NCI-H1092 treated with DMSO at 0.1 percent for 48 hours (cell line): ENCODE measurements at places on chromosomes 4 and X.

DNA sequence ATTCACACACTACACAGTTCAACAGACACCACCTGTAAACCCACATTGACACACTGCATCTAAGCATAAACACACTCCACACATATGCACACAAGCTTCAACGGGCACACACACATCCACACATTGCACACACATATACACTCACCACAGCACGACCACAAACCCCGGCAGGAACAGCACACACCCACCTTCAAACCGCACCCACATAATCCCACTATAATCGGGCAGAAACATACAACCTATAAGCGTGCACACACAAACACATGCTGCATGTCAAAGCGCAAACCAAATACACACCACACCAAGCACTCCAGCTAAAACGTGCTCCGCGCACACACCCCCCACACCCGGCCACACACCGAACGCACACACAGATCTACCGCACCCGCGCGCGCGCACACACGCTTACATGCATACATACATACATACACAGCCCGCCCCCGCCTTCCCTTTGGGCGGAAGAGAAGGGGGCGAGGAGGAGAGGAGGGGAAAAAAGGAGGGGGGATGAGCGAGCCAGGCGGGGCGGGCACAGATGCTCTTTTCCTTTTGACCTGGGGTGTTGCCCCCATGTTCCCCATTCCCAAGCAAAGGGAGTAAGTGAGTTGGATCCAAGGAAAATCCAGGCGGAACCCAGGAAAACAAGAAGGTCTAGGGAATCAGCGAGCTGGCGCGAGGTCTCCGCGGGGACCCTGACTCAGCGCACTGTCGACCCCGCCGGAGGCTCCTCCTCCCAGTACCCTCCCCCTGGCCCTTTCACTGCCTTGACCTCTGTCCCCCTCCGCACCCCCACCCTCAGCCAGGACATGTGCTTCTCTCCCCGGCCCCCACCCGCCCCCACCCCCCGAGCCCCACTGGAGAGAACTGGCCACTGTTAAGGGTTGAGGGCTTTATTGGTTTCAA lies 9.9 kb downstream of the ARHGAP36 start:
- DNase-seq, result no peak

- no peak for DNase-seq
Measured at GRCh38 chrX:106613277-106613676, 1.5 kb downstream of the RADX start.

DNA sequence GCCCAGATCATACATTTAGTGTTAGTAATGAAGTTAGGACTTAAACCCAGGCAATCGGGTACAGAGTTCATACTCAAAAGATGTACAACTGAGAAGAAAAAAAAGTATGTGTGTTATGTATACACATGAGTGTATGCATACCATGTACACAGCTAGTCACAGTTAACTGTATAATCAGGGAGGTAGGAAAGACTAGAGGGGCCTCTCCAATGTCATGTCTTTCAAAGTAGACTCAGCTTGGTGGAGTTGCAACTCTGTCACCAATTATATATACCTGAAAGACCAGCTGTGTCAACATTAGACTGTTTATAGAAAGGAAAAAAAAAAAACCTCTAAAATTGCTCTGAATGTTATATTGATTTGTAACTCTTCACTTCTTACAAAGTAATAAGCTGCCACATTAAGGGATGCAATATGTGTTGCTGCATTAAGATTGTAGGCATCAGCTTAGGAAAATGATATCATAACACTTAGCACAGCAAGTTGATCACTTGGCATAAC lies 167.5 kb downstream of the DCTD start:
- DNase-seq, result peak; percentile 82

DNA sequence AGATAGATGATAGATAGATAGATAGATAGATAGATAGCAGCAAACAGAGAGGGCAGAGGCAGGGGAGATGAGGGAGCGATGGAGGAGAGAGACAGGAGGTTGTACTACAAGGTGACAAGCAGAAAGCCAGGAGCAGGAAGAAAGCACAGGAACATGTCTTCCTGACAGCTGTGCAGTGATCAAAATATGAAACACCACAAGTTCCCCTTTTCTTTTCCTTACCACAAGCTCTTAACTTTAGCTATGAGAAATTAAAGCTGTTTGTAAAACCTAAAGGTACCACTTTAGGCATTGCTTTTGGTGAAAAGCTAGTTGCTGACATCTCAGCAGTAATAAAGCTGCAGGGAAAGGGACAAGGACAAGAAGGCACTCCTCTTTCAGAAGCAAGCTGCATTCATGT lies 9.1 kb upstream of the MAGED4B start:
- no peak for DNase-seq

DNA sequence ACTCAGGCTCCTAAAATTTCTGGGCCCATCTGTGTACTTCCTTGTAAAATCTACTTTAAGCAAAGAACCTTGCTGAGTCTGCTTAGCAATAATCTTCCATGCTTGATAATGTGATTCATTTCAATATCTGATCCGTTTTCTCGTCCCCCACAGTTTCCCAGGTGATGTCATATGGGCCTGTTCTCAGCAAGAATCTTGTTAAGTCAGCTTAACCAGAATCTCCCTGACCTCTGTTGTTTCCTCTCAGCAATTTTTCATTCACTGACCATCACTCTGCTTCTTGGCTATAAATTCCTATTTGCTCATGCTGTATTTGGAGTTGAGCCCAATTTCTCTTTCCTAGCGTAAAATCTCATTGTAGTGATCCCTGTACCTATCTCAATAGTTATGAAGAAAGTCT lies 13.9 kb downstream of the CSN2 start:
- DNase-seq, result no peak

- no peak for DNase-seq
Measured at GRCh38 chr4:73901031-73901430, 31.8 kb downstream of the CXCL1 start.

- DNase-seq, result no peak
Measured at GRCh38 chrX:95218976-95219375, 1465.7 kb upstream of the DIAPH2 start.

DNA sequence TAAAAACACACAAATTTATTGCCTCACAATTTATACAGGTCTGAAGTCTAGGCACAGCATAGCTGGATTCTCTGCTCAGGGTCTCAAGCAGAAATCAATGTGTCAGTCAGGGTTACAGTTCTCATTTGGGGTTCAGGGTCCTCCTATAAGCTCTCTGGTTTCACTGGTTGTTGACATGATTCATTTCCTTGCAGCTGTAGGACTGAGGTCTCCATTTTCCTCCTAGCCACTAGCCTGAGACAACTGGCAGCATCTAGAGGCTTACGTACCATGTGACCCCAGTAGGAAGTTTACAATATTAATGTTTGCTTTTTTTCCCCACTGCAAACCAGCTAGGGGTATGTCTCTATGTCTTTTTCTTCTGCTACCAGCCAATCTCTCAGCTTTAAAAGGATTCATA lies 102.5 kb downstream of the CPEB2 start:
- no peak for DNase-seq

DNA sequence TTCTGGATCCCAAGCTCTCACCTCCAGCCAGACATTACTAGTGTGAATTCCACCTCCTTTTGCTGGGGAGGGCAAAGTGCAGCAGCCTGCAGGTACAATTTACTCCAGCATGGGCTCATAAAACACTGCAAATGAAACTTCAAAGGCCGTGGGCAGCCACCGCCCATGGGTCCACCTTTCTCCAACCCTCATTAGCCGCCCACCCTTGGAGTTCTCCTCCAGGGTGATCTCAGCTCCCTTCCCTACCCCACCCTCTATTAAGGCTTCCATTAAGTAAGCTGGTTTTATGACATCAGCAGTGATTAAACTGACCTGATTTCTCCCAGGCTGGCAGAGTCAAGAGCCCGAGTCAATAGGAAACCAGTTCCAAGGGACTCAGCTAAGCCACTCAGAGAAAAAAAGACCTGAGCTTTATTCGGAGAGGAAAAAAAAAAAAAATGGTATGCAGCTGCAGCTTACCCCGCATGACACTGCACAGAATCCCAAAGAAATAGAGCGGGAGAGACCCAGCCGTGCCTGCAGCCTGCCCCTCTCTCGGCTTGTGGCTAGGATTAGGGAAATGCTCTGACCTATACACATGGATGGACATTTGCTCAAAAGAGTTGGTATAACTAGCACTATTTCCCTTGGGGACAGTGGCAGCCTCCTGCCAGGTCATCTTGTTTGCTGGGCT lies 319.6 kb downstream of the PTTG2 start:
- peak; percentile 3 for DNase-seq

DNA sequence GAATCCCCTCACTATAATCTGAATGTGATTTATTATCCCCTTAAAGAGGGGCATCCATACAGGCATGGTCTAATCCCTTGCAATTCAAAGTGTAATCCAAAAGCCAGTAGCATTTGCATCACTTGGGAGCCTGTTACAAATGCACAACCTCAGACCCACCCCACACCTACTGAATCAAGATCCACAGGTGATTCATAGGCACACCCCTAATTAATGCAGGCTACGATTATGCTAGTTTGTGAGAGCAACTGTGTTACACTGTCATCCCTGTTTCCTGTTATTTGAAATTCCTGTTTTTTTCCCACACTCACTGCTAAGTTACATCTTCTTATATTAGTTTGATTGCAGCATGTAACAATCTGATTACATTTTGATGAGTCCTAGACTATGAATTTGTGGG lies 120.0 kb downstream of the RAB28 start:
- no peak for DNase-seq

- DNase-seq, result no peak
Measured at GRCh38 chrX:20712811-20713210, 446.1 kb upstream of the RPS6KA3 start.

- DNase-seq, result no peak
Measured at GRCh38 chr4:17701138-17701839, 80.1 kb downstream of the FAM184B start.

DNA sequence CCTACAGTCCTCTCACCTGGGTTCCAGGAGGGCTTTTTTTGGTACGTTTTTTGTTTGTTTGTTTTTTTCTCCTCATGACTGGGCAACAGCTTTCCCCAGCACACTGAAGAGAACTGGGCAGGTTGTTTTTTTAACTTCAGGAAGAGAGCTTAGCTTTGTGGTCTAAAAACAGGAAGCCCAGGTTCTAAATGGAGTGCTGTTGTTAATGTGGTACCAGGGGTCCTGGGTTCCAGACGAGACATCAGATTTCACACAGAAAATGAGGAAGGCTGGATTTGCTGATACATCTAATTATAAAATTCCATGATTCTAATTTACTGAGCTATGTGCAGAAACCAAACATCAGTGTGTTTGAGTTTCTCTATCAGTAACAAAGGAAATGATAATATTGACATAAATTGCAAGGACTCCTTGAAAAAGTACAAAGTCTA lies 4.2 kb downstream of the MYOZ2 start:
- no peak for DNase-seq

- DNase-seq, result peak; percentile 86
Measured at GRCh38 chr4:104860238-104861123, 286.2 kb upstream of the TET2 start.

DNA sequence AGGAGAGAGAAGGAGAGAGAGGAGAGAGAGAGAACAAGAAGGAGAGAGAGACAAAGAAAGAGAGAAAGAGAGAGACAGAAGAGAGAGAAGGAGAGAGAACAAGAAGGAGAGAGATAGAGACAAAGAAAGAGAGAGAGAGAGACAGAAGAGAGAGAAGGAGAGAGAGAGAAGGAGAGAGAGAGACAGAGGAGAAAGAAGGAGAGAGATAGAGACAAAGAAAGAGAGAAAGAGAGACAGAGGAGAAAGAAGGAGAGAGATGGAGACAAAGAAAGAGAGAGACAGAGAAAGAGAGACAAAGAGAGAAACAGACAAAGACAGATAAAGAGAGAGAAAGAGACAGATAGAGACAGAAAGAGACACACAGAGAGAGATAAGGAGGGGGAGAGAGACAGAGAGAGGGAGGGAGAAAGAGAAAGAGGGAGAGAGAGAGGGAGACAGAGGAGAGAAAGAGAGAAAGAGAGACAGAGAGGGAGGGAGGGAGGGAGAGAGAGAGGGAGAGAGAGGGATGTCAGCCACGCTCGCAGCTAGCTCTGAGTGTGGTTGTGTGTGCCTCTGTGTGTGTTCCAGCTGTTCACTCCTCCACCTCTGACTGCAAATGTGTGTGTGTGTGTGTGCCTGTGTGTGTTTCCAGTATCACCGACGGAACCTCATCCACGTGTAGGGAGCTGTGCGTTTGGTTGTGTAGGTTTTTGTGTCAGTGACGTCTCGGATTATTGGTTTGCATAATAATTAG lies 105.8 kb downstream of the CRLF2 start:
- DNase-seq, result no peak

DNA sequence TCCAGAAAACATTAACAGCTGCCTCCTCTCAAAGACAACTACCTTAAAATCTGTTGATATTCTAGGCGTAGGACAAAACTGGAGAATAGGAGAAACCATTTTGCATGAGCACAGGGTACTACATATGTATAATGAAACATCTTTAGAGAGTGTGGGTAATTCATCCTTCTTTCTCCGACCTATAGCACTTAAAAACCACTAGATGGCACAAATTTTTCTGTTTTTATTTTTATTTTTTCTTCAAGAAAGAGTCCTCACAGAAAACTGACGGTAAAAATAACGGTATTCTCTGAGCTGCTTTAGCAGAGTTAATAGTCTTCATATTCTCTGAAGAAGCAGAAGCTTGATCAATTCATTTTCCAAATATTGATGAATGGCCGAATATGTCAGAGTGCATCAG lies 14.6 kb downstream of the SMIM31 start:
- no peak for DNase-seq

DNA sequence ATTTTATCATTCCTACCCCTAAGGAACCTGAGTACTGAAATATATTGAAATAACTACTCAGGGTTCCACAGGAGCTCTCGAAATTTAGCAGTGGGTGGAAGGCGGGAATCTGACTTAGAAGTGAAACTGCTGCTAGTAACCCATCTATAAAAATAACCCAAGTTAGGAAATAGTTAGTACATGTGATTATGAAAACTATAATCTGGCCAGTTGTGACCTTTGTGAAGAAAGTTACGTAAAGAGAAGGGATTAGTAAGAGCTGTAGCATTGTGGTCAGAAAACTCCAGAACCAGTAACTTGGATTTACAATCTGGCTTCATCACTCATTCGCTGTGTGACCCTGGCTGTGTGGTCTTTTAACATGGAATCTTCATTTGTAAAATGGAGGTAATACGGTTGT lies 175.5 kb downstream of the RAPGEF2 start:
- no peak for DNase-seq

- DNase-seq, result no peak
Measured at GRCh38 chr4:2074588-2074987, 15.5 kb downstream of the NAT8L start.

- DNase-seq, result no peak
Measured at GRCh38 chrX:57596109-57596508, 4.3 kb downstream of the ZXDB start.

GRCh38 chr4:47010912-47011446 lies 17.6 kb upstream of the GABRA4 start:
- no peak for DNase-seq

DNA sequence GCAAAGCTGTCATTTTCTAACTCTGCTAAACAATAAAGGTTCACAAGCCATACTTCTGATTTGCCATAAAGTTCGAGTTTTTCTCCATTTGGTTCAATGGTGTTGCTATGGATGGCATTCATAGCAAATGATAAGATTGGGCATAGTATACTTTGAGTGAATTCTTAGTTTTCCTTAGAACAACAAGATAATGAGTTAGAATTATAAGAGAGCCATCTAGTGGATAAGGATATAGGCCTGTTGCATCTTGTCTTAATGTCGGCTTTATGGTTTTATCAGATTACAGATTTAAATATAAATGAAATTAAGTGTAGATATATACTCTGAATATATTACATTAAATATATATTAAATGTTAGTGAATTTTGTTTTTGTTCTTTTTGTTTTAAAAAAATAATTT lies 644.6 kb downstream of the IL1RAPL1 start:
- no peak for DNase-seq
